Activated CD8-positive, alpha-beta T cell treated with anti-CD3 and anti-CD28 coated beads, Interleukin-2, amount 10 ng/mL, durations not matched to agents 7 days and 5 days (primary cell): ENCODE measurements at places on chromosomes 3 and 15. TPM values are rescaled to one million over a fixed set of nuclear protein-coding genes. Genes with fewer than 3 reads are reported as not detected.

Gene CTXND1
- not detected for total RNA-seq

Gene ZSCAN2
- total RNA-seq: 6.5 TPM

Gene FAM3D
- total RNA-seq: not detected

Gene CYP1A2
- not detected for total RNA-seq
